ENCODE measurements at places on chromosomes 1 and 21.

- no peak for DNase-seq
Measured at GRCh38 chr1:46081206-46081605, 51.2 kb downstream of the PIK3R3 start.

GRCh38 chr21:38503583-38503982 lies 5.3 kb upstream of the ERG start:
- DNase-seq: no peak

GRCh38 chr1:19495799-19496526 lies 10.6 kb upstream of the CAPZB start:
- no peak for DNase-seq

DNA sequence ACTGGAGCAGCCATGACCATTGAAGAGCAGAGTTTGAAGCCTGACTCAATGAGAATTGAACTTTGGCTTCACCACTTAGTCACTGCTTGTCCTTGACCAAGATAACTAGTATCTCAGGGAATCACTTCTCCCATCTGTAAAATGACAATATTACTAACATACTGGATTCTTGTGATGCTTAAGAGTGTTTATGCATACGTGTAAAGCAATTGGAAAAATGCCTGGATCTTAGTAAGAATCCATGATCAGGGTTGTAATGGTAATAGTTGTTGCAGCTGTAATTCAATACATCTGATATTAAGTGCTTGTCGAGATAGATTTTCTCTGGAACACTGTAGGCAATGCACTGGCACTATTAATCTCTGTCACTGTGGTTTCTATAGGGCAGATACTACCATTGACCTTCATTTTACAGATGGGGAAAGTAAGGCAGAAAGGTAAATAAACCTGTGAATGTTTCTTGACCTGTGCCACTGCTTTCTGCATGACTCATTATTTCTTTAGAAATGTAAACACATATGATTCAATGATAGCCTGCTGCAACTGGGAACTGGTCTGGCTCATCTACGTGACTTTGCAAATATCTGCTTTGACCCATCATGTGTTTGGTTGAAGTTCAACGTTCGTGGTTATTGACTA lies 662.5 kb downstream of the PLA2G4A start:
- DNase-seq: no peak

DNA sequence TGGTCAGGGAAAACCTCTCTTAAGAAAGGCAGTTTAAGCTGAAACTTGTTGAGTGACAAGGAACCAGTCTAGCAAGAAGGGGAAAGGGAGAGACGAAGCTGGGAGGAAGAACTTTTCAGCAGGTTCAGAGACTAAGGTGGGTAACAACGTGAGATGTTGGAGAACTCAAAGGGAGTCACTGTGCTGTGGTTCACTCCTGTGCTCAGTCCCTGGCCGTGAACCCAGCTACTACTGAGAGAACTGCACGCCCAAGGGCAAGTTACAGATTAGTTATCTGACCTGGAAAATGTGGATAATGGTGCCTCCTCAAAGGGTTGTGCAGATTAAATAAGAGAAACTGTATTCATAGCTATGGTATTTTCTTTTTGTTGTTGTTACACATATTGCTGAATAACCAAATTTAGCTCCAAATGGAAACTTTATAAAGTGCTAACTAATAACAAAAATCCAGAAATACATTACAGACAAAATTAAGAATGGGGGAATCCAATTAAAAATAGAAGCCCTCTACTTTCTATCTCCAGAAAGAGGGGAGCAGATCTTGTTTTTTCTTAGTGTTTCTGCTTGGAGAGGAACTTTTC lies 2.9 kb downstream of the ZBTB40 start:
- no peak for DNase-seq

DNA sequence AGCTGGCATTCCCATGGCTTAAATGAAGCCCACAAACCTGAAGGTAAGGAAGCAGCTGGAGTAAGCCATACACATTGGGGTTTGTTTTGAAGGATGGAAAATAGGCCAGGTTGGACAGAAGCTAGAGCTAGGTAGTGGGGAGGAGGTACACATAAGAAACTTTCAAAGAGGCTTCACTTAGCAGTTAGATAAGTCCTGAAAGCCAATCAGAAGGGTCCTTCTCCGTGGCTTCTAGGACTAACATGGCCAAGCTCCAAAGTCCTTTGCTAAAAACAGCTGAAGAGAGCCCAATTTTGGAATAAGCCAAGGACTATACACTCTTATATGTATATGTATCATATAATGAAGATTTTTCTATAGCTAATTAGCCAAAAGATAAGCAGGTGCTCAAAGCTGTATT lies 1.8 kb downstream of the EYA3 start:
- DNase-seq: no peak

DNA sequence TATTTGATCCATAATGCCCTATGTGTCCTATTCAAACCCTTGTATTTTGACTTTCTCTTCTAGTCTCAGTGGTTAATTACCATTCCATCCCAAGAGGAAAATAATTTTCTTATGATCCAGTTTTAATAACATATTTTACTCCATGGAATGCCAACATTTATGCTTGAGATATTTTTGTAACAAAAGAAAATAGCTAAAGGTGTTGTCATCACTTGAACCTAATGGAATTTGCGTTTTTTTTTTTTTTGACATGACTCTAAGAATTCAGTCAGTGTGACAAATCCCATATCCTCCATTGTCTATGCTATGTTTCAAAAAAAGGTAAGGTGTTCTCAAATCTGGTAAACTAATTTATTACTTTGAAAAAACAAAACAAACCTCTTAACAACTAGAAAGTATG lies 324.1 kb upstream of the ADAMTS5 start:
- DNase-seq: no peak

GRCh38 chr1:199854686-199855321 lies 172.7 kb upstream of the NR5A2 start:
- no peak for DNase-seq

DNA sequence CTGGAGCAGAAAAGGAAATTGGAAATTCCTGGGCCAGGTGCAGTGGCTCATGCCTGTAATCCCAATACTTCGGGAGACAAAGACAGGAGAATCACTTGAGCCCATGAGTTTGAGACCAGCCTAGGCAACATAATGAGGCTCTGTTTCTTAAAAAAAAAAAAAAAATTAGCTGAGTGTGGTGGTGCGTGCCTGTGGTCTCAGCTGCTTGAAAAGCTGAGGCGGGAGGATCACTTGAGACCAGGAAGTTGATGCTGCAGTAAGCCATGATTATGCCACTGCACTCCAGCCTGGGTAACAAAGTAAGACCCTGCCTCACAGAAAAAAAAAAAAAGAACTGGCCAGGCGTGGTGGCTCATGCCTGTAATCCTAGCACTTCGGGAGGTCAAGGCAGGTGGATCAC lies 56.7 kb downstream of the SRSF11 start:
- DNase-seq: no peak

DNA sequence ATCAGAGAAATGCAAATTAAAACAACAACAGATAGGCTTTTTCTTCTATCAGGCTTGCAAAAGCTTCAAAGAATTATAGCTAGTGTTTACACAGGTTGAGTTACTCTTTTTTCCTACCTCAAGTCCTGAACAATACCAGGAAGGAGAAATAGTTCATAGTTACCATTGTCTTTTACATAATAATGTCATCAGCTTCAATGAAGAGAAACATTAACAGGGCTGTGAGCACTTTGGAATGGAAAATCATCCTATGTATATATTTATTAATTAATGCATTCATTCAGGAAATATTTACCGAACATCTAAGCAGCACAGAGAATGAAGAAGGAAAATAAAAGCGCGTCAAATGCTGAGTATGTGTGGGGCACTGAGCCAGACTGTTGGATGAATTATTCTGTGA lies 197.3 kb downstream of the ZBTB18 start:
- DNase-seq: no peak

DNA sequence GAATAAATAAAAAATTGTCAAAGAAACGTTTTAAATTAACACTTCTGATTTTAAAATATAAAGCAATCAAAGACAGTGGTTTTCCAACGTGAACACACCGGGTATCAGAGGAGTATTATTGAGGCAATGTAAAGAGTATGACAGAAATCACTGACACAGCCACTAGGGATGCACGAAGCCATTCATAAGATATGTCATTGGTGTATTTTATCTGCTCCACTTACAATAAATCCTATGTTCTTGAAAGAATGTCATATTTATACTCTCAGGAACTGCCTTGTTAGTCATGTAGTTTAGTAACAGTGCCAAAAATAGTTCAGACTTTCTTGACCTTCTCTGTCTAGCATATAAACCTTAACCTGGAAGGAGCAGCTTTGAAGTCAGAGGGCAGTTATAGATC lies 835.0 kb upstream of the NCAM2 start:
- DNase-seq: no peak

DNA sequence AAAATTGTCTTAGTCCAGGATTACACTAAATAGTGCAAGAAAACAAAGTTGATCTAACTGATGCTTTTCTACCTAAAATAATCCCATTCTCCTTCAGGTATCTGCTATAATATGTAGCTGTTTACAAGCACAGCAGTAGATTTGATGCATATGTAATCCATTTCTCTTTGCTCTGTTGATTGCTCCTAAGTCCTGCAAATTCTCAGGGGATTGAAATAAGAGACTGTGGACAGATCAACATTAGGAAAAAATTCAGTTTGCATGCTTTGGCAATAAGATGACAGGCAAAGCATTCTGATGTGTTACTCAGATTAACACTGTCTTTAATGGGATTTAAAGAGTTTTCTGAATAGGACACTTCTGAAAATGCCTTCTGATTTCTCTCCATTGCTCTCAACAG lies 34.7 kb downstream of the RNF11 start:
- no peak for DNase-seq

GRCh38 chr1:12244078-12244477 lies 14.2 kb downstream of the VPS13D start:
- no peak for DNase-seq

- no peak for DNase-seq
Measured at GRCh38 chr21:37566790-37567615, 200.4 kb downstream of the DYRK1A start.

DNA sequence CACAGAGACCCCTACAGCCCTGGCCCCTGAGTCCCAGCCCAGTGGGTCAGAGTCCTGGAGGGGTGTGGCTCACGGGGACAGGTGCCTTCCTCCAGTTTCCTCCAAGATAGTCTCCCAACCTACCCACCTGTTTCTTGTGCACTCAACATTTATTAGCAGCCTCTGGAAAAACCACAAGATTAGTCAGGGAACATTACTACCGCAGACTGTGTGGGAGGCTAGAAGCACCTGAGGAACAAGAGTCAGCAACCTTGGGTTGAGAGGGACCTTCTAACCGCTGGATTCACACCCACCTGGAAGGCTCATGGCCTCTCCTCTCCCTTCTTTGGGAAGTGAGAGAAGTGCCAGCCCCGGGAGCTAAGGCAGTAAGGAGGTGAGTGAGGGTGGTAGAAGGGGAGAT lies 22.5 kb upstream of the IKBKE start:
- DNase-seq: no peak

DNA sequence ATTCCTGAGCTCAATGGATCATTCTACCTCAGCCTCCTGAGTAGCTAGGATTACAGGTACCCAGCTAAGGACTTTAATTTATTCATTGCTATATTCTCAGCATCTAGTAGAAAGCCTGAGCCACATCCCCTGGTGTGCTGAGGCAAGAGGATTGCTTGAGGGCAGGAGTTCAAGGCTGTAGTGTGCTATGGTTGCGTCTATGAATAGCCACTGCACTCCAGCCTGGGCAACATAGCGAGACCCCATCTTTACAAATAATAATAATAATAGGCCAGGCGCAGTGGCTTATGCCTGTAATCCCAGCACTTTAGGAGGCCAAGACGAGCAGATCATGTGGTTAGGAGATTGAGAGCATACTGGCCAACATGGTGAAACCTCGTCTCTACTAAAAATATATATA lies 3.3 kb upstream of the RPS6KA1 start:
- DNase-seq: no peak

DNA sequence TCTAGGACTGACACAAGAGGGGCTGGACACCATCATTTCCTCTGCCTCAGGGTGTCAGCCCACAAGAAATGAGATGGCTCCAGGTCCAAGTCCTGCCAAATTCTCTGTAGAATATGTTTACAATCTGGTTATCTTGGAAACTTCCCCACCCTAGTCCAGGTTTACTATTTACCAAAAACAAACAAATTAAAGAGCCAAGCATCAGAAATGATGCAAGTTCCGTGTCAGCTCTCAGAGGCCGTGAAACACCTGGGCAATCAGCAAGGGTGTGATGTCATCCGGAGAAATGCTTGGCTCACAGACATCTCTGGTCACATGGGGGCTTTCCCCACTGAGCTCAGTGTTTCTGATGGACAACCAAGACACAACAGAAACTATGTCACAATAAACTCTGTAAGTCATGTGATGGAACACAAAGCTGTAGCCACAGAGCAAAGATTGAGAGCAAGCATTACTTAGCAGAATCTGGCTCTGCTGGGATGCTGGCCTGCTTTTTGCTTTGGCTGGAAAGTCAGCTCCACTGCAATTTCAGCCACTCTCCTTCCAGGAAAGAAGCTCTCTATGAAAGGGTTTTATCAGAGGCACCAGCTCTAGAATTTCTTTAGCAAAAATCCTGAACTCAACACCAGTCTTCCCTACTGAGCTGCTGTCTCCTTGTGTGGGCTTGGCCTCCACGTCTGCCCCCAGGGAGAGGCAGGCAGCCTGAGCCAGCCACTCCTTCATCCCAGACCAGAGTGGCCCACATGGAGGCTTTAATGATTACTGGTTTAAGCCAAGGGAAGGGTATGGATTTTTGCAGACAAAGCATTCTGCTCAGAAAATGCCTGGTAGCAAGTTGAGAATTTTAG lies 55.9 kb downstream of the NENF start:
- DNase-seq: no peak

GRCh38 chr1:55466373-55466772 lies 251.2 kb upstream of the USP24 start:
- no peak for DNase-seq

DNA sequence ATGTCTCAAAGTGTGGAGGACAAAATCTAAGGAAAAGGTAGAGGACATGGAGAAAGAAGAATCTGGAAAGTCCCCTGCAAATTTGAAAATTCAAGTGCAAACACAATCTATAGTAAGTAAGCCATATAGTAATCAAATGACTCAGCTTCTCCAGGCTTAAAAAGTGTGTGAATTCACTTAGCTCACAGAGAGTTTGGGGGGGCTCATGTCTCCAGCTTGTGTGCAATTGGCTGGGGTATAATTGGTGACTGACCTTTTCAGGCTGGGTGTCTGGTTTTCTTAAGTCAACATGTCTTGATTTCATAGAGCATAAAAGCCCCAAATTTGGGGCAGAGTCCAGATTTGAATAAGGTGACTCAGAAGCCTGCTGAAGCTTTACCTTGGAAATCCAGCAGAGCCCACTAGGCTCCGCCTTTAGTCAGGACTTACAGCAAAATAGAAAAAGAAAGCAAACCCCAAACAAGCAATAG lies 8.6 kb downstream of the CLDN14 start:
- no peak for DNase-seq

- DNase-seq: no peak
Measured at GRCh38 chr1:155223047-155223446, 14.6 kb downstream of the MTX1 start.
